ENCODE measurements at places on chromosomes 7 and 10. TPM values are rescaled to one million over a fixed set of nuclear protein-coding genes. Genes with fewer than 3 reads are reported as not detected.

ELOVL3 gene
- not detected for total RNA-seq

DENND2A gene
- 10.0 TPM for total RNA-seq

PTPRZ1 gene
- 230 TPM for total RNA-seq

ACSM6 gene
- total RNA-seq: not detected

GRID2IP gene
- 1.5 TPM for total RNA-seq

IDI2 gene
- not detected for total RNA-seq

C10orf105 gene
- 0.19 TPM for total RNA-seq

DPP6 gene
- not detected for total RNA-seq

C7orf57 gene
- 0.42 TPM for total RNA-seq

GNAT3 gene
- total RNA-seq: not detected

CNPY1 gene
- 0.31 TPM for total RNA-seq

AZGP1 gene
- total RNA-seq: 0.17 TPM

PLEKHA1 gene
- 32.6 TPM for total RNA-seq

POU6F2 gene
- total RNA-seq: 7.2 TPM

FFAR4 gene
- total RNA-seq: not detected

CCDC6 gene
- 69.4 TPM for total RNA-seq

PRLHR gene
- total RNA-seq: not detected

COX15 gene
- total RNA-seq: 39.5 TPM

FBH1 gene
- total RNA-seq: 90.8 TPM

ZKSCAN1 gene
- 19.4 TPM for total RNA-seq

FAM25C gene
- total RNA-seq: not detected

BAMBI gene
- total RNA-seq: 39.5 TPM

ANXA8 gene
- total RNA-seq: not detected

NANOS1 gene
- 7.8 TPM for total RNA-seq

SPDYE9 gene
- not detected for total RNA-seq

CPSF4 gene
- 88.0 TPM for total RNA-seq

SBDS gene
- 20.5 TPM for total RNA-seq

MALRD1 gene
- 0.42 TPM for total RNA-seq

CALN1 gene
- 15.3 TPM for total RNA-seq

PRSS37 gene
- not detected for total RNA-seq

DDX50 gene
- total RNA-seq: 38.9 TPM

CALML5 gene
- not detected for total RNA-seq

MICALL2 gene
- total RNA-seq: 13.0 TPM
